HTR-8/SVneo (cell line): ENCODE measurements at places on chromosomes 12 and 14.

GRCh38 chr12:65632131-65632855, 192.0 kb upstream of the HMGA2 start:
- no peak for DNase-seq

DNA sequence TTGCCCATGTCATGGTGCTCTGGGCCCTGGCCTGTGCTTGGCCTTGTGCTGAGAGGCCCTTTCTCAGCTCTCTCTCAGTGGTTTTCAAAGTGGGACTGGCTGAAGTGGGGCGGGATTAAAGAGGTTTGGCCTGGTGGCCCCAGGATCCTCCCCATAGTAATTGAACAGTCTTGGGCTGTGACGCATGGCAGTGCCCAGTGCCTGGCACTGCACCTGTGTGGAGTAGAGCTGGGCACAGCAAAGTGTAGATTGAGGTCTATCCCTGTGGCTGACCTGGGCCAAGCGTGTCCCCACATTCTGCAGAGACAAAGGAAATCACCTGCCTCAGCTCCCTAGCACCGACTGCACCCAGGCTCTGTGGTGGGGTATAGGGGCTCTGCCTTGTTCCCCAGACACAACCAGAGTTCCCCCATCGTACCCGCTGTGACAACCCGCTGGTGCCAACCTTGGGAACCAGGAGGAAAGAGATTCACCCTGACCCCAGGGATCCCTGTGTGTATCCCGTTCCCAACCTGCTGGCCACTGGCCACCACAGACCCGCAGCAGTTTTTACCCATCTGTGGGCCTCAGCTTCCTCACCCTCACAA, 9.9 kb upstream of the CYP46A1 start:
- DNase-seq, result no peak

DNA sequence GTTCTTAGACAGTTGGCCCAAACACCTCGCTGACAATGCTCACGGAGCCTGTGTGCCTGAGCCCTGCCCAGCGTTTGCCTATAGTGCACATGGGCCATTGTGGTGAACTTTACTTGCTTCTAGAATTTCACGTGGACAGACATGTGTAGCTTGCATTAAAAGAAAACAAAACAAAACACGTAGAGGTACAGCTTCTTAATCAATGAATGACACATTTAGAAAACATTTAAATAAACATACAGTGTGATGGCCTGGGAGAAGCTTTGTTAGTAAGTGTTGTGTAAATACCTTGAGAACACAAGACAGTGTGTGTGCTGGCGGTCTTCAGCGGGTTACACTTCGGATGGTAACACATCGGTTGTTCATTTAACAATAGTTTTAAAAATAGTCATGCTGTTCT, 38.1 kb downstream of the SMOC1 start:
- no peak for DNase-seq

GRCh38 chr12:6914947-6915788, 788 bp downstream of the ENO2 start:
- no peak for DNase-seq

DNA sequence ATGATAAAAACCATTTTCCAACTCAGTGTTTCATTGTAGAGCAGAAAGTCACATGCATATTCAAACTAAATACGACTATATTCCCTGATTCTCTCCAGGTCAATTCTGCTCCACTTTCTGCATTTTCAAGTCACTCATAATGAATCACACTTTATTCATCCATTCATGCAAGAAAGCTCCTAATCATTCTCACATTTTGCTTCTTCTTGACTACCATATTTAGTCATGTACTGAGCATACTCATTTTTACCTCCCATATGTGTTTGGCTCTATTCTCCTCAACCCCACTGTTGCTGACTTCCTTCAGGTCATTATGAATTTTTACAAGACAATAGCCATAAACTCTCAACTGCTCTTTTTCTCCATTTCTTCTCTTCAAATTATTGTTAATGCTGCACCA, 43.4 kb upstream of the PIK3C2G start:
- no peak for DNase-seq

- no peak for DNase-seq
These were observed at the start of gene WNT1 for GRCh38 chr12:48978291-48978740. Gene WNT1 (plus strand): TSS chr12:48978322. CDS start chr12:48978651, 329 bp downstream.

GRCh38 chr12:89918172-89918846, 209.7 kb upstream of the ATP2B1 start:
- DNase-seq, result no peak

GRCh38 chr12:34287437-34287836, 265.1 kb downstream of the ALG10 start:
- DNase-seq, result no peak

- no peak for DNase-seq
These were observed 2.8 kb upstream of the PELI2 start for GRCh38 chr14:56115334-56115870.

- no peak for DNase-seq
These were observed 197.3 kb downstream of the TMTC3 start for GRCh38 chr12:88339254-88339949.

DNA sequence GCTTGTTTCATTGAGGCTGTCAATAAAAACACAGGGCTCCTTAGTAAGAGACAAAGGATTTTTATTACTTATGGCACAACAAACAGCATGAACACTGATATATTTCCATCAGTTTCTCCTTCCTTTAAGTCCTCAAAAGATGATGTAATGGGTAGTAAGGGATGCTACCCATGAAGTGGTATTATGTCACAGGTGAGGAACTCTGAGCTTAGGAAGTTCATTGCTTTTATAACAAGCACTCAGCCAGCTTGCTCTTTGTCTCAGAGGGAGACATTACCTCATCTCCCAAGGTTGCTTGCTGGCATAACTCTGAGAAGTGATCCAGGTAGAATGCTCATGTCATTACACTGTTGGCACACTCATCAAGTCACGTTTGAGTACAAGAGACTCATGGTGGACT, 287.0 kb upstream of the OR4E1 start:
- no peak for DNase-seq

DNA sequence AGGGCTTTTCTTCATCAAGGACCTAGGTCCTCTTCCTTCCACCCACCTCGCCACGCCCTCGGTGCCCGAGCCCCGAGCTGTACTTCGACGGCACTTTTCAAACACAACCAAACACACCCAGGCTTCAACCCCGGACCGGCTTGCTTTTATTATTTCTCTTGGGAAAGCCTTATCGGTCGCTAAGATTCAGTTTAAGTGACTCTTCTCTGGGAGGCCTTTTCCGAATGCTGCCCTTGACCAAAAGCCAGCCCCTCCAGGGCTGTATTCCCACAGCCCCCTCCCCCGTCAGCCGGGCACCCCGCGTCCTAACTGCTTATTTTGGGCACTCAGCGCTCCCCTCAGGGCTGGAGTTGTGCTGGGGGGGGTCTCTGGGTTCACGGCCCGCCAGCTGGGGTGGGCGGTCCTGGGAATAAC, 644 bp upstream of the PPP4R4 start:
- no peak for DNase-seq

- DNase-seq, result no peak
These were observed 19.5 kb upstream of the HHIPL1 start for GRCh38 chr14:99625476-99625875.

DNA sequence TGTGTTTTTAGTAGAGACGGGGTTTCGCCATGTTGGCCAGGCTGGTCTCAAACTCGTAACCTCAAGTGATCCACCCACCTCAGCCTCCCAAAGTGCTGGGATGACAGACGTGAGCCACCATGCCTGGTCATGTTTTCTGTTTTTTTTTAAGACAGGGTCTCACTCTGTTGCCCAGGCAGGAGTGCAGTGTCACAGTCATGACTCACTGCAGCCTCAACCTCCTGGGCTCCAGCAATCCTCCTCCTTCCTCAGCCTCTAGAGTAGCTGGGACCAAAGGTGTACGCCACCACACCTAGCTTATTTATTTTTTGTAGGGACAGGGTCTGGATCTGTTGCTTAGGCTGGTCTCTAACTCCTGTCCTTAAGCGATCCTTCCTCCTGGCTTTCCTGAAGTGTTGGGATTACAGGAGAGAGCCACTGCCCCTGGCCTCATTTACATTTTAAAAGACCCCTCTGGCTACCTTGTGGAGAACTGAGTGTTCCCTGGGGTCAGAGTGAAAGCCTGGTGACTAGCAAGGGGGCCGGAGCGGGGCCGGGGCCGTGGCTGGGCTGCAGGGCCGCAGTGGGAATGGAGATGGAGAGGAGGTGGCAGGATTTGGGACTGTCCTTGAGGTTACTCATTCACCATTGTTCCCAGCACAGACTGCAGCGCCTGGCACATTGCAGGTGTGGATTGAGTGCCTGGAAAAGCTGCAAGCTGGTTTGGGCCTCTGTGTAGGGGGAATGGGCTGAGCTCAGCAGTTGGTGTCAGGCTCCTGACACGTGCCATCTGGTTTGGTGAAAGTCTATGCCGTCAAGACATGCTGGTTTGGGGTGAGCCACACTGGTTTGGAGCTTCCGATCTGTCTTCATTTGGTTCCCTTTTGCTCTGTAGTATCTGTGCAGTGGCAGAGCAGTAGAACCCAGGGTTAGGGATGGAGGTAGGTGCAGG, 18.1 kb downstream of the KMT5A start:
- DNase-seq, result no peak

- DNase-seq, result peak; percentile 77
These were observed 18.0 kb downstream of the TRAF3 start for GRCh38 chr14:102795060-102795925.

DNA sequence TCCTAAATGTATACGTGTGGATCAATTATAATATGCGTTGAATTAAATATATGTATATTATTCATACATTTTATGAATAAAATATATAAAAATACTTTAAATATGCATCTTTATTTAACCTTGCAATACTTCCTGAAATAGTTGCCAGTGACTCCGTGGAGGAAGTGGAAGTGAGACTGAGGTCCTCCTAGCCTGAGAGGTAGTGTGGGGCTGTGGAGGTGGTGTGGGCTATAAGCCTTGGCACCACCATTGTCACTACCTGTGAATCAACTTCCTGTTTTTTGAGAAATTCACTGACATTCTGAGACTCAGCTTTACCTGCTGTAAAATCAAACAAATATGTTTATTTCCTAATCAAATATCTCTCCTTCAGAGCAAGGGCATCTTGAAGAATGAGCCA, 514.2 kb downstream of the VRK1 start:
- no peak for DNase-seq

DNA sequence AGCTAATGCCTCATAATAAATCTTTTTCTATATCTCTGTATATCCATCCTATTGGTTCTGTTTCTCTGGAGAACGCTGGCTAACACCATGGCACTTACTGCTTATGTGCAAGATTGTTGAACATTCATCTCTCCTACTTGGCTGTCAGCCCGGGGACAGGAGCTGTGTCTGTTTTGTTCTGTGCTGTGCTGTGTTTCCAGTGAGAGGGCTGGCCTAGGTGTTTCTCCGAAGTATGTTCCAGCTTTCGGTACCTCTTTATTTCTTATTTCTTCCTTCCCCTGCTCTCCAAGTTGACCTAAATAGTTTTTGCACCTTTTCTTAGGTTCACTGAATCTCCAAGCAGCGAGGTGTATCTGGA, 18.8 kb upstream of the NR4A1 start:
- DNase-seq, result no peak

DNA sequence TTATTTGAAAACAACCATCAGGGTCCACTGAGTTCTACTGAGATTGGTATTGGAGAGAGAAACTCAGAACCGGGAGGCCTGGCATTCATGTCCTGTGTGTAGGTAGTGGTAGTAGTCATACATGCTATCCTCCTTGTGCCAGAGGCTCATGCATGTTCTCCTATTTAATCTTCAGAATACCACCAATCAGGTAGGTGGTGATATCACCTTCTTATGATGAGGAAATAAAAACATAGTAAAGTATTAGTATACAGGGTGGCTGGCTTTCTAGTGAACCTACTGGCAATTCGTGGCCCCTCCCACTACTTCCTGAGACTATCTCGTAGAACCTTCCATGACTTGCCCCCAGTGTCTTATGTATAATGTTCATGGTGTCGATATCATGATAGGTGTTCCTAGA, 40.5 kb upstream of the EID3 start:
- no peak for DNase-seq

DNA sequence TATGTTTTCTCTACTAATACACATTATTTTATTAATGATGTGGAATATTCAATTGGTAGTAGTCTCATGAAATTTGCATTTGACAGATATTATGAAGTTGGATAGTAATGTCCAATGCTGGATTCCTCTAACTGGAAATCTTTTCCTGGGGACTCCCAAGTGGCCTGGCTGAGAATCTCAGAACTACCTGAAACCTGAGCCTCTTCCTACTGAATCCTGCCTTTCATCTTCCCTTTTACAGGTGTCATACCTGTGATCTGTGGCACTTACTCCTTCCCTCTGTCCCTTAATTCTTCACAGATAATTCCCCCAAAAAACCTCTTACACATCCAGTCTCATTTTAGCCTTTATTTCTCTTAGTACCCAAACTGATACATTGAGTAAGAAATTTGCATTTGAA, 89.7 kb upstream of the MYF6 start:
- DNase-seq, result no peak

GRCh38 chr14:102966681-102967505, 44.4 kb downstream of the AMN start:
- no peak for DNase-seq

DNA sequence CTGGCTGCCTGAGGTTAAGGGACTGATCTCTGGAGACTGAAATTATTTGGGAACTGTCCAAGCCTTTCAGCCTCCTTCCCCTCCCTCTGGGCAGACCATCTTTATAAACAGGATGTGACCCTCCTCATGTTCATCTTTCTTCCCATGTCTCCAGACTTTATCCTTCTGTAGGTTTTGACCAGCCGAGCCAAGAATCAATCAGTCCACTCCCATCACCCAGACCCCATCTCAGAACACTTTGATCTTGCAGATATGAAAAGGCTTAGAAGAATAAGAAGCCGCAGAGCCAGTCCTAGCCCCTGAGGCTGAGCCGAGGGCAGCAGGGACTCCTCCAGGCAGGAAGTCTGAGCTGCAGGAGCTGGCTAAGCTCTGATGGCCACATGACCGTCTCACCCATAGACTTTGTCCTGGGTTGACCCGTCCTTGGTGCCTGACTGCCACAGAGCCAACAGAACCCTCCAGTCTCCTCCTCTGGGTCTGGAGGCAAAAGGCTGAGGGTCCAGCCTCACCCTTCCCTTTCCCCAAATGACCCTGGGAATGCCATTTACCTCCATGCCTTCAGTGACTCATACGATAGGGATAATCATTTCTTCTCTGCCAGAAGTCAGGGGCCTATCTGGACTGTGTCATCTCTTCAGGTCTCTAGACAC, 1.6 kb downstream of the KRT71 start:
- DNase-seq, result no peak

- no peak for DNase-seq
These were observed 19.5 kb upstream of the FZD10 start for GRCh38 chr12:130142736-130143135.

GRCh38 chr12:50505675-50506530, 1.1 kb downstream of the DIP2B start:
- no peak for DNase-seq

GRCh38 chr14:81388336-81388735, 11.8 kb downstream of the STON2 start:
- DNase-seq, result no peak

GRCh38 chr14:91862417-91862816, 4.9 kb downstream of the TC2N start:
- DNase-seq, result no peak

DNA sequence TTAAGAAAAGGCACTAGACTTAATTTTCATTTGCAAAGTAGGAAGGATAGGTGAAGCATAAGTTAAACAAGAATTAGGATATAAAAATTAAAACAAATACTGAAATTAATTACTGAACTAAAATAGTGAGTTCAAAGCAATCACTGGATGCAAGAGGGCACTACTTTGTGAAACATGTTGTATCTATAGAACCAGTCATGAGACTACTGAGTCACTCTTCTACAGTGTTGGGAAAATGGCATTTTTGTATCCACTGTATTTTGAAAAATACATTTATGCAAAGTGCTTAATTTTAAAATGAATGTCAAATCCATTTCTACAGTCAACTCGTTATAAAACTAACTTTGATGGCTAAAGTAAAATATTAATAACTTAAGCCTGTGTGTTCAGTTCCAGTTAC, 47.9 kb downstream of the SEL1L start:
- no peak for DNase-seq
